Choroid plexus epithelial cell (primary cell): ENCODE measurements at places on chromosomes 4 and X.

DNA sequence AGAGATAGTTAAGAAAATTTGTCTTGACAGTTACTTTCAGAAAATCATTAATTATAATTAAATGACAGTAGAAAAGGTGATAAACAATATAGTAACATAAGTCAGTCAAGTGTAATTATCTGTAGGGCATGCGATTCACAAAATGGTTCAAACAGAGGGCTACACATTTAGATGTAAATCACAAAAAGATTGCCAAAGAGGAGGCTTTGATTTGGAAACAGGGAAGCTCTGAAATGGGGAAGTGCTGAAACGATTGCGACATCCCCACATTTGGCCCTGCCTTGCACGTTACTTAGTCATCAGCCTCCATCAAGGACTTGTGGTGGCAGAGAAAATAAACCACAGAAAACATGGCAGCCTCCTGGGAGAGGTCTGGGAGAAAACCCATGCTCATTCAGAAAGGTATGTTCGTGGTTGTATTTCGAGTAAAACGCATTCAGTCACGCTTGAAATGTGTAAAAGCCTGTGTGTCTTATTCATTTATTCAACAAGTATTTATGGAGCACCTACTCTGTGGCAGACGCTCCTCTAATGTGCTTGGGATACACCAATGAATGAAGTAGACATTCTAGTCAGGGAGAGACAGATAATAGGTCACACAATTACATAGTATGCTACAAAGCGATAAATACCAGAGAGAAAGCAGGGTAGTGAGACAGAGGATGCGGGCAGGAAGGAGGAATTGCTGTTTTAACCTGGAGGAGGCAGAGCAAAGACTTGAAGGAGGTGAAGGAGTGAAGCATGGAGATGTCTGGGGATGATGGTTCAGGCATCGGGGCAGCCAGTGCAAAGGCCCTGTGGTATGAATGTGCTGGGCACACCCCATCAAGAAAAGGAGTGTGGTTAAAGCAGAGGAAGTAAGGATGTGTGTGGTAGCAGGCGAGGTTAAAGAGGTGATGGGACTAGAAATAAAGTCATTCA, 7.8 kb downstream of the RBM47 start:
- peak; percentile 98 for DNase-seq

- DNase-seq: no peak
Observed at GRCh38 chr4:64935469-64936001, 526.3 kb upstream of the TECRL start.

DNA sequence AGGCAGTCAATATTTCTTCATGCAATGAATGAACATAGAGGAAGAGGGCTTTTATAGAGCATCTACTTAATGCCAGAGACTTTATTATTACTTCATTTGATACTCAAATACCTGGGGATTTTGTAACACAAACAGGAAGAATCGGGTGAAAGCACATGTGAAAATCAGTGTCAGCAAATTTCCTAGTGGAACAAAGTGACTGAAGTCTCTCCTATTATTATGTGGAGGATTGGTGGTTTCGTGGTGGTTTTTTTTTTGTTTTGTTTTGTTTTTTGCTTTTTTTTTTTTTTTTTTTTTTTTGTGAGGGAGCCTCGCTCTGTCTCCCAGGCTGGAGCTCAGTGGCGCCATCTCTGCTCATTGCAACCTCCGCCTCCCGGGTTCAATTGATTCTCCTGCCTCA, 207.0 kb downstream of the RRAGB start:
- no peak for DNase-seq

DNA sequence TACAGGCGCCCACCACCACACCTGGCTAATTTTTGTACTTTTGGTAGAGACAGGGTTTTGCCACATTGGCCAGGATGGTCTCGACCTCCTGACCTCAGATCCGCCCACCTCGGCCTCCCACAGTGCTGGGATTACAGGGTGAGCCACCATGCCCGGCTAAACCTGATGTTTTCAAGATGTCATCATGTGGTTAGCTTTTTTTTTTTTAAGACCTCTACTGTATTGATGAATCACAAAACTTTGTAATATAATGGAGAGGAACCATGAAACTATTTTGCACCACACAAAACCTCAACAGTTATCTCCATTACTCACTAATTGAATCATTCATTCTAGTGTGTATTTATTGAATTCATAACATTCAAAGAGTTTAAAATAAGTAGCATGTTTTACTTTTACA, 94.7 kb upstream of the NEIL3 start:
- DNase-seq: no peak

GRCh38 chr4:156623376-156623775, 348.2 kb downstream of the PDGFC start:
- no peak for DNase-seq

GRCh38 chr4:75698963-75699228, 25.5 kb upstream of the USO1 start:
- no peak for DNase-seq

DNA sequence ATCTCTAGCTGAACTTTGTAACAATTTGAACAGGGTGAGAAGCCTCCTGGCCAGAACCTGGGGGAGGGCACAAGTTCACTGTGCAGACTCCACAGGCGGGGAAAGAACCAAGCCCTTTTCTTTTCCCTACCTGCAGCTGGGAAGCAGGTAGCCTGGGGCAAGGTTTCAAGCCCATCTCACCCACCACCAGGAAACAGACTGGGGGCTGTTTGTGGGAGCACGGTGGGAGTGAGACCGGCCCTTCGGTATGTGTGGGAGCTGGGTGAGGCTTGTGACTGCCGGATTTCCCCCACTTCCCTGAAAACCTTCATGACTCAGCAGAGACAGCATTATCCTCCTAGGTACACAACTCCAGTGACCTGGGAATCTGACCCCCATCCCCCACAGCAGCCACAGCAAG, 211.7 kb downstream of the ZNF674 start:
- no peak for DNase-seq
